ENCODE measurements at places on chromosomes 4 and X. TPM values are rescaled to one million over a fixed set of nuclear protein-coding genes. Genes with fewer than 3 reads are reported as not detected.
A peak's percentile ranks its signal among the peaks of the same experiment; 100 is the strongest.

GRCh38 chrX:129494887-129495286 is 28.4 kb downstream of the SMARCA1 start:
- DNase-seq, result no peak

DNA sequence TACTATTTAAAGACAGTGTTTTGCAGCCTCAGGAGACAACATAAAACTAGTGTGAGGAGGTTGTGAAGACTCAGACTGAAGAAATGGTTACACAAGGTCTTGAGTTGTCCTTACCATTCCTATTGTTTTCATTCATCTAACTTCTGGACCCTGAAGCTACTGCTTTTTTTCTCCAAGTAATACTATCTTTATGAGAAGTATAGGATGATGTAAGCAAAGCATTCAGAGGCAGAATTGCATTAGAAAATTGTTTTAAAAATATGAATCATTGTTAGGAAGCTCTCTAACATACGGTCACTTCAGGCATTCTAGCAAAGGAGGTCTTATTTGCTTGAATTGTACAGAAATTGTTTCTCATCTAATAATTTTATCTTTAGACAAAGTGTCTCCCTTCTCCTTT is 357.8 kb downstream of the TLL1 start:
- DNase-seq, result no peak

GRCh38 chr4:83171436-83172039 is 57.0 kb upstream of the PLAC8 start:
- no peak for DNase-seq

GRCh38 chr4:25792200-25792791 is 70.5 kb downstream of the SEL1L3 start:
- peak; percentile 71 for DNase-seq

DNA sequence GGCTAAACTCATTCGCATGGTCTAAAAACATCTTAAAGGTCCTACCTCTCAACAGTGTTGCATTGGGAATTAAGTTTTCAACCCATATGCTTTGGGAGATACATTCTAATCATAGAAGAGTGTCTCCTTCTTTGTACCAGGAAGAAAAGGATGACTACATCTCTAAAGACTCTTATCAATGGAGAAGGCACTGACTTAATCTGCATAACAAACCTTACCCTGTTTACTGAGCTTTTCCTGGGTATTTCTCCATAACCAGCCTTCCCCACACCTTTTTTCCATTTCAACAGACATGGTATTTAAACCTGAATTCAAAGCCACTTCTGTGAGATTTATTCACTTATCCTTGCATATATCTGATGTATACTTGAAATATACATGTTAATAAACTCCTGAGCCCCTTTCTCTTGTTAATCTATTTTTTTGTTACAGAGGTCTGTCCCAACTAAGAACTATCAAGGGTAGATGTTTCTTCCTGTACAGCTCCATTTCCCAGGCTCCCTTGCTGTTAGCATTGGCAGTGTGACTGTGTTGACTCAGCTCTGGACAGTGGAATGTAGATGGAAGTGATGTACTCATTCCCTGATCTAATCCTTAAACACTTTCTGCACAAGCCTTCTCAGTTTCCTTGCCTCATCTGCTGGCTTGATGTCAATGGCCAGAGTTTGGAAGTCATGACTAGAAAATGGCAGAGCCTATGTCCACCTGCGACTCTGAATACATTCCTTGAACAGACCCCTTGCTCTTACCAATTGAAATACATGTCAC is 148.9 kb upstream of the CPEB2 start:
- DNase-seq, result no peak

DNA sequence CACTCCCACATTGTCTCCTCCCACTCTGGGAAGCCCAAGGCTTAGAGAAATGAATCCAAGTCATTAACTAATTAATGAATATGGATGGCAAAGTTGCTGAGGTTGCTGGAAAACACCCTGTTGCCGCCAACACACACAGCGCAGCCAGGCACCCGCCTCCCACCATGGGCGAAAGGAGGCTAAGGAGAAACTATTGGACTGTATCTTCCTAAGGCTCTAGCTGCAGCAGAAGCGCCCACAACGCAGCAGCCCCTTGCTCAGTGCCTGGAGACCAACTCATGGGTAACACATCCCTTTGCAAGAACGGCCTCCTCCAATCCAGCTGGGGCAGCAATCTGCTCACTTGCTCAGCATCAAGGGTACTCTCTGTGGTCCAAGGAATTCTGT is 34.2 kb downstream of the TSC22D3 start:
- no peak for DNase-seq

ARL9 gene
- total RNA-seq, result 0.26 TPM
